Activated T-helper 1 cell treated with anti-CD3 and anti-CD28 coated beads, Interleukin-2, amount 50 U/mL, for 16 hours (primary cell): ENCODE measurements at places on chromosomes 16 and 17.

- DNase-seq: no peak
Observed at GRCh38 chr16:16099320-16099719, 124.0 kb downstream of the ABCC6 start.

- DNase-seq: no peak
Observed at GRCh38 chr17:60393840-60394723, 2.1 kb upstream of the USP32 start.

- peak; percentile 56 for DNase-seq
Observed at GRCh38 chr17:4945176-4945943, 3.0 kb downstream of the PFN1 start.

GRCh38 chr17:37744961-37745800, at the start of gene HNF1B:
TSS of gene HNF1B (minus strand) at chr17:37745059. CDS start at chr17:37744884, 175 bp downstream.
- no peak for DNase-seq

- no peak for DNase-seq
Observed at GRCh38 chr16:26269673-26270072, 577.9 kb downstream of the HS3ST4 start.

DNA sequence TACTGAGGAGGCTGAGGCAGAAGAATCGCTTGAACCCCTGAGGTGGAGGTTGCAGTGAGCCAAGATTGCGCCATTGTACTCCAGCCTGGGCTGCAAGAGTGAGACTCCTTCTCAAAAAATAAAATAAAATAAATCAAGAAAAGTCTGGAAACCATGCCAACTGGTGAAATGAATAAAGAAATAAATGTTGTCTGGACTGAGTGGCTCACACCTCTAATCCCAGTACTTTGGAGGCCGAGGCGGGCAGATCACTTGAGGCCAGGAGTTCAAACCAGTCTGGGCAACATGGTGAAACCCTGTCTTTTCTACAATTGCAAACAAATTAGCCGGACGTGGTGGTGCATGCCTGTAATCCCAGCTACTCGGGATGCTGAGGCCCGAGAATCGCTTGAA, 744 bp upstream of the LRRC37A3 start:
- DNase-seq: no peak

GRCh38 chr16:56589141-56590039, at the start of gene MT3:
TSS of gene MT3 (plus strand) at chr16:56589528. CDS start at chr16:56589591, 63 bp downstream.
- DNase-seq: no peak

- DNase-seq: no peak
Observed at GRCh38 chr17:56679777-56680422, 86.4 kb downstream of the NOG start.

GRCh38 chr16:20387978-20388377, 16.6 kb downstream of the PDILT start:
- no peak for DNase-seq

- DNase-seq: no peak
Observed at GRCh38 chr17:46875849-46876352, 24.5 kb downstream of the WNT9B start.

DNA sequence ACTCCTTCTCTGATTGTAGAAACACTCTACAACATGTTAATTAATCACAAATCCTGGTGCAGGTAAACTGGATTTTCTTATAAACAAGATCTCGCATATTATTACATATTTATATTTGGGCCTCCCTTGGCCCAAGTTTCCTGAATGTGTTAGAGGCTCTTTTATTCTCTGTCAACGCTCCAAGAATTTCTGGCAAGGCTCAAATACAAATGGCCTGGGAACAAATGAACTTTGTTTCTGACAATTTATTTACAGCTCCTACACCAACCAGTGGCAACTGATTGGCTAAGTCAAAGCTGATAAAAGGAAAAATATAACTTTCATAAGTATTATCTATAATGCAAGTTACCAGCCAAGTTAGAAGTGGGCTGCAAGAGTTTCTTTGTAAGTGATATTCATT, 64.9 kb upstream of the CORO6 start:
- no peak for DNase-seq

GRCh38 chr17:852349-852748, 70.2 kb downstream of the MRM3 start:
- no peak for DNase-seq

GRCh38 chr17:1970843-1971384, 54.2 kb downstream of the RTN4RL1 start:
- DNase-seq: no peak

- no peak for DNase-seq
Observed at GRCh38 chr16:8863594-8864424, 5.0 kb downstream of the CARHSP1 start.

DNA sequence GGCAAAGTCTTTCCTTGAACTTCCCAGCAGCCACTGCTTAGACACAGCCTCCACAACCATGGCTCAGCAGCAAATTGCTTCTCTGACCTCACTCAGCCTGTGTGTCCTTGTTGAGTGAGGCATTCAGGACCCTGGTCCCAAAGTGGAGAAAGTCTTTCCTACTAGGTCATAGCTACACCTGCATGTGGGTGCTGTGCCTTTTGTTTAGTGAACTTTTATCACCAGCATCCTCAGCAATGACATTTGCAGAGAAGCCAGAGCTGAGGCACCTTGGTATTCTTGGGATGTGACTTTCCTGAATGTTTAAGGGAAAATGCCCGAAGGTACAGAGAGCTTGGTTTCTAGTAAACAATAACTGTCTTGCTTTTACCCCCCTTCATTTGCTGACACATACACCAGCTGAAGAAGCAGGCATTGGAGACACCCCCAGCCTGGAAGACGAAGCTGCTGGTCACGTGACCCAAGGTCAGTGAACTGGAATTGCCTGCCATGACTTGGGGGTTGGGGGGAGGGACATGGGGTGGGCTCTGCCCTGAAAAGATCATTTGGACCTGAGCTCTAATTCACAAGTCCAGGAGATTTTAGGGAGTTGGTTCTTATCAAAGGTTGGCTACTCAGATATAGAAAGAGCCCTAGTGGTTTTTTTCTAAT, 20.9 kb upstream of the STH start:
- DNase-seq: no peak

- DNase-seq: no peak
Observed at GRCh38 chr17:77604301-77604972, 354.1 kb upstream of the TNRC6C start.

GRCh38 chr17:39144416-39144840, 7.0 kb downstream of the PLXDC1 start:
- no peak for DNase-seq

GRCh38 chr17:79850571-79851460, 11.6 kb upstream of the CBX4 start:
- DNase-seq: no peak

- no peak for DNase-seq
Observed at GRCh38 chr16:2707368-2708289, 12.4 kb downstream of the PRSS27 start.

DNA sequence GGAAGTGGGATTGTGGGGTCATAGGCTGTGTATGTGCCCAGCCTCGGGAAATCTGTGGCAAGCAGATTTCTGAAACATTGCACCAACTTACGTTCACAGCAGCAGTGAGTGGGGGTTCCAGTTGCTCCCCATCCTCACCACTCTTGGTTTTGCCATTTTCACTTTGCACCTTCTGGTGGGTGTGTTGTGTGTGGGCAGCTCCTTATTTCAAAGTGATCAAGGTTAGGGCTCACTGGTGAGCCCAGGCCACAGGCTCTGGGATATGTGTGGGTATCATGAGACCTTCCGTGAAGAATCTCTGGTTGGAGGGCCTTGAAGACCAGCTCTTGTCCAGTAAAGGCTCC, 29.5 kb upstream of the PRM1 start:
- no peak for DNase-seq

DNA sequence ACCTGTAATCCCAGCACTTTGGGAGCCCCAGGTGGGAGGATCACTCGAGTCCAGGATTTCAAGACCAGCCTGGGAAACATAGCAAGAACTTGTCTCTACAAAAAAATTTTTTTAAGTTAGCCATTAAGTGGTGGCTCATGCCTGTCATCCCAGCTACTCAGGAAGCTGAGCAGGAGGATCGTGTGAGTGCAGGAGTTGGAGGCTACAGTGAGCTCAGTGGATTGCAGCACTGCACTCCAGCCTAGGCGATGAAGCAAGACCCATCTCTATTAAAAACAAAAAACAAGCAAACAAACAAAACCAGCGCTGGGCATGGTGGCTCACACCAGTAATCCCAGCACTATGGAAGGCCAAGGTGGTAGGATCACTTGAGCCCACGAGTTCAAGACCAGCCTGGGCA, 38.0 kb downstream of the HEATR3 start:
- no peak for DNase-seq

DNA sequence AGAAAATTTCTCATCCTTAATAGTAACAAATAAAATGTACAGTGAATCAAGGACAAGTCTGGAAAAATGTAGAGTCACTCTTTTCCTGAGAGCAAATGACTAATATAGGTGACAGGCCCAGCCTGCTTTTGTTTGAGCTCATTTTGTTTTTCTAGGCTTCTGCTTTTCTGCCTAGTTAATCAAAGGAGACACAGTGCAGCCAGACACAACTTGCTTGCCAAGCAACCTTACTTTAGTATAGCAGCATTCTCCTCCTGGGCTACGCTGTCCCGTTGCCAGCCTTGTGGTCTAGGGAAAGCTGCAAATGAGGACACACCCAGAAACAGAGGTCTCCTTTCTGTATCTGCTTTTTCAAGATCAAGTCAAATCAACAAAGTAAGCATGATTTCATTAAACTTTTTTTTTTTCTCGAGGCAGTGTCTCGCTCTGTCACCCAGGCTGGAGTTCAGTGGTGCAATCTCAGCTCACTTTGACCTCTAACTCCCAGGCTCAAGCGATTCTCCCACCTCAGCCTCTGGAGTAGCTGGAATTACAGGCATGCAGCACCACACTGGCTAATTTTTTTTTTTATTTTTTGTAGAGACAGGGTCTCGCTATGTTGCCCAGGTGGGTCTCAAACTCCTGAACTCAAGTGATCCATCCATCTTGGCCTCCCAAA, 17.2 kb downstream of the GINS3 start:
- no peak for DNase-seq

DNA sequence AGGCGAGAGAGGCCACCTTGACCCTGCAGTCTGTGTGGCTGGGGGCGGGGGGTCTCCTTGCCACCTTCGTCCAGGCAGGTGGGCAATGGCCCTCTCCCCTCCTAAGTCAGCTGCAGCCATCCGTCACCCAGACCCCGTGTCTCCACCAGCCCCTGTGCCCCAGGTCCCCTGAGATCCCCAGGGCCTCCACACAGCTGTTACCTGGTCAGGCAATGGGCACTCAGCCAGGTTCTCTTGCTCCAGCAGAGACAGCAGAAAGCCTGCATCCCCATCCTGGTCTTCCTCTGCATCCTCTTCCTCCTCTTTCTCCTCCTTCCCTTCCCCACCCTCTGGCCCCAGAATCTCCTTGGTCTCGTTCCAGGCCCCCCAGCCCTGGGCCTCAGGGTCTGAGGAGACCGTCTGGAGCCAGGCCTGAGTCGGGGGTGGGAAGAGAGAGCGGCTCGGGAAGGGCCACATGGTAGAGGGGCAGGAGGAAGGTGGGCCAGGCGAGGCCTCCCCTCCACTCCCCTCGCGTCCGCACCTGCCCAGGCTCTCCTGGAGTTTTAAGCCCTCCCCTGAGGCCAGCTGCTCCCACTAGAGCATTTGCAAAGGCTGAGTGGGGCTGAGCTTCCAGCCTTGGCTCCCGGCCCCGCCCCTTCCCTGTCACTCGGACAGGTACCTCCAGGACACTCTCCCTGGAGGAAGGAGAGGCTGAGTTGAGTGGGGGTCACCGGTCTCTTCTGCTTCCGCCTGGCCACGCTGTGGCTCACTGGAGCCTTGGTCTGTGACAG, at the start of gene PABPN1L:
TSS of gene PABPN1L (minus strand) at position 510 of the 770 bp plus-strand sequence. CDS start at position 456, 54 bp downstream.
- DNase-seq: no peak

DNA sequence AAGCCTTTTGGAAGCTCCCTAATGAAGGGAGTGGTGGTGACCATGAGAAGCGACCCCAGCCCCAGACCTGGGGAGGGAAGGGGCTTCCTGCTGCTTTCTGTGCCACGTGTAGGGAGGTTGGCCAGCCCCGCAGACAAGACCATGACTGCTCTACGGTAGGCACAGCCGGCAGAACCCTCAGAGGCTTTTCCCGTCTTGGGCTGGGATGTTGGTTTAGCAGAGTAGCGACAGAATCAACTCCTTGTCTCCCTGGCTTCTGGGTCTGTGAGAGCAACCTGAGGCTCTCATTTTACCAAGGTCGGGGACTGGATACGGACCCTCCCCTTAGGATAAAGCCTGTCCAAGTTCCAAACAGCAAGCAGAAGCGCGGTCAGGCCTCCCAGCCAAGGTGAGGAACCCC, 123.3 kb downstream of the AXIN2 start:
- DNase-seq: no peak

DNA sequence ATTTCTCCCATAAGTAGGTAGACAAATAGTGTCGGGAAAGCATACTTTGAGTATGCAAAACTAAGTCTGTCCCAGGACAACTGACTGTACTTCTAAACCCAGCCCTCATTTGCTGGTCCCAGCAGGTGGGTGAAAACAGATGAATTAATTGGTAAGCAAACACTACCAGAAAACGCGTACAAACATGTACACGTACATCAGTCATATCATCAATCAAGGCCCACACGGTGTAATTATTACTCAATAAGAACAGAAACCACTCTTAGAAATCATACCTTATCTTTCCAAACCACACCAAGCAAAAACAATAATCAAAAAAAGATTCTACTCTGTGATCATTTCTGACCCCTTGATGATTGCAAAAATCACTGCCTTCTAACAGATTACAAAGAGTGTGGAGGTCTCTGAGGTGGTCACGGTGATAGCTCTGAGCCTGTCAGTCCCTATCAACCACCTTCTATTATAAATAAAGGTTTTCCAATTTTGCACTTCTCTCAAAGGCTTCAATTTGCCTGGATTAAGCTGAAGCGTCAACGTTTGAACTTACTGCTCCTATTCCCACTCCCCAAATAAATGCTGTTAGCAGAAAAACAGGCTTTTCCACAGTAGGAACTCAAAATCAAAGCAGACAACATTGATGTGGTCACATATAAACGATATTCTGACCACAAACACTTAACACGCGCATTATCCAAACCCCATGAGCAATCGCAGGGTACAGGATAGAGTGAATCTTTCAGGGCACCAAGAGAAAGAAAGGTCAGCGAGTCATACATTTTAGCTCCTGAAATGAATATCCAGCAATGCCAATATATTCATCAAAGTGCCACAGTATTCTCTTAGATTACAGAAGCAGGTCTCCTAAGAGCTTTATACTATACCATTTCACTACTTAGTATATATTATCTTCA, 211.9 kb downstream of the STX8 start:
- DNase-seq: no peak

DNA sequence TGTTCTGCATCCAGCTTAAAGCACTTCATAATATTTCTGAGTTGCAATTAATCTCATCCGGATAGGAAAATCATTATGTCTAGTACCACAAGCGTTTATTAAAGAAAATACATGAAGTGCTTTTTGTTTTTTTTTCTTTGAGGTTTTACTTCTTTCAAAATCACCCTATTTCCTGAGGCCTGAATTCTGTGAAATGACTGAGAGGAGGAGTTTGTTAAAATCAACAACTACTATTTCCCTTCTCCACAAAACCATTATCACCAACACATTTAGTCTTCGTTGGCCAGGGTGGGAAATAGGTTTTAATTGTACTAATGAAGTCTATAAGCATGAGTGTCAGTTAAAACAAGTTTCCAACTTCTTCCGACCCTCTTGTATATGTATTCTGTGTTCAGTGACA, 50.7 kb upstream of the ADCY7 start:
- no peak for DNase-seq

- DNase-seq: no peak
Observed at GRCh38 chr17:75019710-75020109, 7.2 kb downstream of the MRPL58 start.
